Activated CD8-positive, alpha-beta T cell treated with anti-CD3 and anti-CD28 coated beads for 36 hours (primary cell): ENCODE measurements at places on chromosomes 3 and 15.

DNA sequence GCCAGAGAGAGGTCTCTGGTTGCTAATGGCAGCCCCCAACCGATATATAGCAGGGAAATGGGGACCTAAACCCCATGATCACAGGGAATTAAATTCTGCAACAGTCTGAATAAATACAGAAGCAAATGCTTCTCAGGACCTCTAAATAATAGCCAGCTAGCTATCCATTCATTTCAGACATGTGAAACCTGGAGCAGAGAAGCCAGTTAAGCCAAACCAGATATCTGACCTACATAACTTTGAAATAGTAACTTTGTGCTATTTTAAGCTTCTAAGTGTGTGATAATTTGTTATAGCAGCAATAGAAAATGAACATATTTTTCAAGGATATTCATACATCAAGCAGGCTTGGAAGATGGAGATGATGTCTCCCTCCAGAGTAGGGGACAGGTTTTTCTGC lies 1062.9 kb upstream of the CADM2 start:
- no peak for DNase-seq

DNA sequence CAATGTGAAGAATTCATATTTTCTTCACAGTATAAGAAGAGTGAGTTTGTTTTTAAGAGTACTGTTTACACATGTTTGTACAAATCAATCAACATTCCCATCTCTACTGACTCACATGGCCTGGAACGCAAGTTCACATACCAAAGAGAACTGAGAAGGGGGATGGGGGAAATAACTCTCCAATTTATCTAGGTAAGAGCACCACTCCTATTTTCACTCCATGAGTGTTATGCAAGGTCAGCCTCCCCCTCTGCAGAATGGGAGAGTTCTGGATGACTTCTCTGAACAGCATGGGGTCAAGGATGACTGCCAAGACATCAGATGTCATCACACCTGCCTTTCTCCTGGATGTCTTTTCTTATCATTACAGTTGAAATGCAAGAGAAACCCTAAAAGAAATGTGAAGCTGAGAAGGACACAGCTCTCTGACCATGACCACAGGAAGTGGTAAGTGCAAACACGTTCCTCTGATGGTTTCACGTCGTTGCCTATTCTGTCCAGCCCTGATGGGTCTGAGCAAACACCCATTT lies 95.2 kb downstream of the SEMA6D start:
- DNase-seq, result no peak

- no peak for DNase-seq
These were observed 15.7 kb downstream of the MEIS2 start for GRCh38 chr15:37084602-37085001.

DNA sequence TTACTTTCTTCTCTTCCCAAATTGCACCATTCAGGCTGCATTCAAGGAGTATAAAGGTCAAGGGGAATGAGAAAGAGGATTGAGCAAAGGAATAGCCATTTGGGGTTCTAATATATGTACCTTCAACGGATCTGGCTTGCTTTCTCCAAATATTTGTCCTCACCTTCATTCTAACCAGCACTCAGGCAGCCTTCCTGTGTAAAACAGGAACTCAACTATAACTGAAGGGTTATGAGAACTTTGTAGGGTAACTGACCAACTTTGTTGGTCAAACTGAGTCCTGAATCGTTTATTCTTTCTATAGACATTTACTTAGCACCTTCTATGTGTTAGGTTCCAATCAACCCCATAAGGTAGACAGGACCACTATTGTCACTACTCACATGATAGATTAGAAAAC lies 5.1 kb upstream of the CPOX start:
- DNase-seq, result no peak

DNA sequence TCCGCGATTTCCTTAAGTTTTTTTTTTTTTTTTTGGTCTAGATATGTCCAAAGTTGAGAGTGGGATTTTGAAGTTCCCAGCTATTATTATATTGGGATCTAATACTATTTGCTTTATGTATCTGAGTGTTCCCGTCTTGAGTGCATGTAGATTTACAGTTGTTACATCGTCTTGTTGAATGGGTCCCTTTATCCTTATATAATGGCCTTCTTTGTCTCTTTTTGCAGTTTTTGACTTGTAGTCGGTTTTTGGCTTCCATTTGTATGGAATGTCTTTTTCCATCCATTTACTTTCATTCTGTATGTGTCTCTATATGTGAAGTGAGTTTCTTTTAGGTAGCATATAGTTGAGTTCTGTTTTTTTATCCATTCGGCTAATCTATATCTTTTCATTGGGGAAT lies 35.6 kb downstream of the CRYBG3 start:
- DNase-seq, result no peak
